Natural killer cell treated with Interleukin-12 subunit alpha and Interleukin-12 subunit beta and Interleukin-15 and Interleukin-18, amount 100 ng/mL, for 72 hours (primary cell): ENCODE measurements at places on chromosomes 5 and 9. TPM values are rescaled to one million over a fixed set of nuclear protein-coding genes. Genes with fewer than 3 reads are reported as not detected.

ZNF454 gene
- total RNA-seq, result not detected

SPINK5 gene
- total RNA-seq, result not detected

RGP1 gene
- total RNA-seq, result 17.9 TPM

MGAT1 gene
- total RNA-seq, result 141 TPM

PCDHB6 gene
- total RNA-seq, result not detected
